ENCODE measurements at places on chromosomes 2 and 18.

DNA sequence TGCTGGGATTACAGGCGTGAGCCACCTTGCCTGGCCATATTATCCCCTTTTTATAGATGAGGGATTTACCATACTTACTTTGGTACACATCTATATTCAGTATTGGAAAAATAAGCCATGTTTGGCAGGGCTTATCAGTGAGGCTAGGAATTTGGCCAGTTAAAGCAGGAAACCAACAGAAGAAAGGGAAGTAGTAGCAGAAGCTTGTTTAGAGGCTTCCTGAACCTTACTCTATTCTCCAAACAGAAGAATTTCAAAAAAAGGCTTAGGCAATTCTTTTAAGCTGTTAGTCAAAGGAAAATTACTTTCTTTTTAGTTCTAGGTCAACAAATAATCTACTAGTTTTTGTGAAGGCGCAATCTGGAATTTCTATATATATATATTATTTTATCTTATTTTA lies 3.2 kb upstream of the GLS start:
- no peak for DNase-seq

- DNase-seq = no peak
Measured at GRCh38 chr2:190718652-190719526, 70.0 kb downstream of the NAB1 start.

GRCh38 chr2:216925636-216926366 lies 65.9 kb upstream of the TNP1 start:
- DNase-seq = no peak

GRCh38 chr18:55999641-56000040 lies 411.6 kb upstream of the TCF4 start:
- no peak for DNase-seq

- DNase-seq = no peak
Measured at GRCh38 chr2:117360586-117360985, 453.9 kb upstream of the DDX18 start.

GRCh38 chr2:85803704-85804425 lies 50.1 kb downstream of the ATOH8 start:
- DNase-seq = no peak

GRCh38 chr2:204277226-204277625 lies 268.0 kb upstream of the PARD3B start:
- no peak for DNase-seq

GRCh38 chr2:232506709-232507108 lies 13.5 kb upstream of the PRSS56 start:
- no peak for DNase-seq

DNA sequence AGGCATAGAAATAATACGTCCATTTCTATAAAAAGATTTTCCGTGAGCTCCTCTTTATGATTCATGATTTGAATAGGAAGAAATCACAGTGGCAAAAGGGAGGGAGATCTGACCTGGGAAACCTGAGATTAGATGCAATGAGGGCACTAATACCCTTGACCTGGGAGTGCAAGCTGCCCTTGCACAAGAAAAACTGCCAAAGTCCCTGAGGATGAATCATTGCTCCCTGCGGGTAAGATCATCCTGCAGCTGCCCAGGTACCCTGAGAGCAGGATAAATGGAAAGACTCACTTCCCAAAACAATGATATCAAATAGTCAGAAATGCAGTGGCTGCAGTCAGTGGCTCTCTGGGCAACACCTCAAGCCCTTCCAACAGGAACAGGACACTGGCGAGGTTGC lies 11.6 kb downstream of the FHL2 start:
- no peak for DNase-seq

- peak; percentile 29 for DNase-seq
Measured at GRCh38 chr2:36780231-36780839, 83.8 kb downstream of the VIT start.

DNA sequence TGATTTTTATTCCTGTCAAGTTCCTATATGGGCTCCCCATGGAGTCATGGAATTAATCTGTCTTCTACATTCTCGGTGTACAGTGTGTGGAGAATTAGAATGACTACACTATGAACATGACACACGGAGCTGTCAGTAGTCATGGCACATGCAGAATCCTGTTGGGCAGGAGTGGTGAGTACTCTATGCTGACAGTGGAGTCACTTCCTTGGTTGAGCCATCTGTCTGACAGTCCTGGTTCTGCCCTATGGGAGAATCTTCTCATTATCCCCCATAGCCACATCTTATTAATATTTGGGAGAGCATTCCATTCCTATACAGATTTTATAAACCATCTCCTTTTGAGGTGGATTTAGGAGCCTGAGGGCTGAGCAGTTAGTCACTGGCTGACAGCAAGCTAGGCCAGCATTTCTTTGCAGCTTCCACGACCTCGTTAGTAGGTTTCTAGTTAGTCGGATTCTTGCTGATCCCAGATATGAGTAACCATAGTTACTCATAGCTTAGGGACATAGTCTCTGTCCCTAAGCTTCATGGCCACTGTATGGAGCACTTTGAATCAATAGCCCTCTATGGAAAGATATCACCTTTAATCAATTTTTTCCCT lies 90.6 kb downstream of the MDH1 start:
- no peak for DNase-seq

- no peak for DNase-seq
Measured at GRCh38 chr18:13309748-13310670, 91.4 kb downstream of the LDLRAD4 start.

All from HL-60 (cell line).